Stimulated activated CD4-positive, alpha-beta T cell treated with anti-CD3 and anti-CD28 coated beads, TNF-alpha, amount 100 ng/mL, for 4 hours (primary cell): ENCODE measurements at places on chromosomes 11 and 22.
A peak's percentile ranks its signal among the peaks of the same experiment; 100 is the strongest.

DNA sequence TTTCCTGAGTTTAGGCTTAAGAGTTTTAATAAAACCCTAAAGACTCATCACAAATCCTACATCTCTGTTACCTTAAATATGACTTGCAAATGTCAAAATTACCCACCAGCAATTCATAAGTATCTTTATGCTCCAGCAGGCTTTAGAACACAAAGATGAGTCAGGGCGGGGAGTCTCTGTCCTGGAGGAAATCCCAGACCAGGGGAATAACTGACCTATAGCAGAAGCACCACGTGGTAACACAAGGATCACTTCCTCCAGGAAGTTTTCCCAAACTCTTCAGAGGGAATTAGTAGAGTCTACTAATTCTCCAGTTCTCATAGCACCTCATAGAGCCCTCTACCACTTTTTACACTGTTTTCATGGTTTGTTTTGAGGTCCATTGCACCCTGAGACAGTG lies 217.0 kb downstream of the NAV2 start:
- no peak for DNase-seq

GRCh38 chr22:24730864-24731263 lies 43.7 kb downstream of the PIWIL3 start:
- no peak for DNase-seq

DNA sequence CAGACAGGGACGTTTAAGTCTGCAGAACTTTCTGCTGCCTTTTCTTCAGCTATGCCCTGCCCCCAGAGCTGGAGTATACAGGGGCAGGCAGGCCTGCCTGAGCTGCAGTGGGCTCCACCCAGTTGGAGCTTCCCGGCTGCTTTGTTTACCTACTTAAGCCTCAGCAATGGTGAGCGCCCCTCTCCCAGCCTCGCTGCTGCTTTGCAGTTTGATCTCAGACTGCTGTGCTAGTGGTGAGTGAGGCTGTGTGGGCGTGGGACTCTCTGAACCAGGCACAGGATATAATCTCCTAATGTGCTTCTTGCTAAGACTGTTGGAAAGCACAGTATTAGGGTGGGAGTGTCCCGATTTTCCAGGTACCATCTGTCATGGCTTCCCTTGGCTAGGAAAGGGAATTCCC lies 38.5 kb downstream of the NELL1 start:
- DNase-seq, result no peak

DNA sequence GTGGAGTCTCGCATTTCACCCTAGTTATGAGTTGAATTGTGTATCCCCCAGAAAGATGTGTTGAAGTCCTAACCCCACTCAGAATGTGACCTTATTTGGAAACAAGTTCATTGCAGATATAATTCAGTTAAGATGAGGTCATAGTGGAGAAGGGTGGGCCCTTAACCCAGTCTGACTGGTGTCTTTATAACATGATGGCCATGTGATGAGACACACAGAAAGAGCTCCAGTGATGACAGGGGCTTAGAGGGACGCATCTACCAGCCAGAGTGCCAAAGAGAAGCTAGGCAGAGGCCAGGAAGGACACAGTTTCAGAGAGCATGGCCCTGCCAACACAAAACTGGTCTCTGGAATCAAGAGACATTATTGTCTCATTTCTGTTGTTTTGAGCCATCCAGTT lies 50.3 kb downstream of the LARGE1 start:
- DNase-seq, result no peak

GRCh38 chr11:126817096-126817495 lies 183.5 kb downstream of the KIRREL3 start:
- no peak for DNase-seq

GRCh38 chr11:34806875-34807274 lies 109.3 kb downstream of the APIP start:
- no peak for DNase-seq

GRCh38 chr11:117394221-117394925 lies 66.7 kb downstream of the CEP164 start:
- DNase-seq, result no peak

DNA sequence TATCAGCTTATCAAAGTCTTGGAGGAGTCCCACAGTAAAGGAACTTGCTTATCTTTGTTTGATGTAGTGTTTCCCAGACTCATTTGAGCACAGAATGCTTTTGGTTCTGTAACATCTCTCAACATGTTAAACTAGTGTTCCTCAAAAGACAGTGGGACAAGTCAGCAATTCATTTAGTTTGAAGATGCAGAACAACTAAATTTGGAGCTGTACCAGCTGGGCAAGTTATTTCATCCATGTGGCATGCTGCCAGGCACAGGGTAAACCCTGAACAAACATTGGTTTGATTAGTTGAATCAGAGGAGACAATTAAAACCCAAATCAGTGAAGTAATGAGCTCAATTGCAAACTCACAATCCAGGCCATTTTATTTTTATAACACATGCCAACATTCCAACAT lies 141.2 kb downstream of the CSNK2A3 start:
- DNase-seq, result no peak

DNA sequence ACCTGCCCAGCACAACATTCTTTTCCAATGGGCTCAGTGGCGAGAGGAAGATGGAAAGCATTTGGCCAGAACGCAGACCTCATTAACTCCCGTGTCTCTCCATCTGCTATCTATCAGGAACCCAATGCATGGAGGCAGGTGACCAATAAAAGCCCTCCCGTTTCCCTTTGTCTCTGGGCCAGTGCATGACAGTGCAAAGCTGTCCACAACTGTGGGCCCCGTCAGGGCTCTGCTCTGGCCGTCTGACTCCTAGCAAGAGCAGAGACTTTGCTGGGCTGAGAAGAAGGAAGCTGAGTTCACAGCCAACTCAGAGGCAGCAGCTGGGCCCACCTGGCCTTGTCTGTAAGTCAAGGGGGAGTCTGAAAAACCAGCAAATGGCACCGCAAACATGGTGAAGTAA lies 177.8 kb downstream of the TENM4 start:
- DNase-seq, result no peak

GRCh38 chr11:61542024-61542461 lies 33.5 kb downstream of the LRRC10B start:
- no peak for DNase-seq

GRCh38 chr11:129825380-129825779 lies 9.7 kb downstream of the TMEM45B start:
- no peak for DNase-seq

DNA sequence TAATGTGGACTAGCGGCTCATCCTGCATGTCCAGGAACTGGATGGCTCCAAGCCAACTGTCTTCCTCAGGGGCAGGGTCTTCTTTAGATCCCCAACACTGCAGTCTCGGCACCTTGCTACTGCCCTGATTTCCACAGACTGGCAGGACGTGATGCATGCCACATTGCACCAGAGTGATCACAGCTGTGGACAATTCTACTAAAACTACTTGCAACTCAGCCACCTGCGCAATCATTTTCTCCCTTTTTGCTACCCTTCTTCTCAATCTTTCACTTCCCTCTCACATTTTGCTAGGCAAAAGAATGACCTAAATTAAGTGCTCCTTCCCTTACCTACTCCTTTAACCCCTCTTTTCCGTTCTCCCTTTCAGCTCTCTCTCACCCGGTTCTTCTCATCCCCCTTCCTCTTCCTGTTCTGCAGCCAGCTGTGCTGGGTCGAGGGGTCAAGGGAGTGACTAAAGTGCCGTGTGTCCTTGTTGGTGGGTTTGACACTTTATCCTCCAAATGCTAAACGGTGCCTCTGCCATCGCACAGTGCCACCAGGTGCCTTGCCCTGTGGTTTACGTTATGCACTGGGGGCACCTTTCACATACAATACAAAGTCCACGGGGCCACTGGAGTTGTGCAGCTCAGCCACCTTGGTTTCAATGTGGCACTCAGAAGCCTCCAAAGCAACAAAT lies 11.5 kb upstream of the PEX26 start:
- no peak for DNase-seq

DNA sequence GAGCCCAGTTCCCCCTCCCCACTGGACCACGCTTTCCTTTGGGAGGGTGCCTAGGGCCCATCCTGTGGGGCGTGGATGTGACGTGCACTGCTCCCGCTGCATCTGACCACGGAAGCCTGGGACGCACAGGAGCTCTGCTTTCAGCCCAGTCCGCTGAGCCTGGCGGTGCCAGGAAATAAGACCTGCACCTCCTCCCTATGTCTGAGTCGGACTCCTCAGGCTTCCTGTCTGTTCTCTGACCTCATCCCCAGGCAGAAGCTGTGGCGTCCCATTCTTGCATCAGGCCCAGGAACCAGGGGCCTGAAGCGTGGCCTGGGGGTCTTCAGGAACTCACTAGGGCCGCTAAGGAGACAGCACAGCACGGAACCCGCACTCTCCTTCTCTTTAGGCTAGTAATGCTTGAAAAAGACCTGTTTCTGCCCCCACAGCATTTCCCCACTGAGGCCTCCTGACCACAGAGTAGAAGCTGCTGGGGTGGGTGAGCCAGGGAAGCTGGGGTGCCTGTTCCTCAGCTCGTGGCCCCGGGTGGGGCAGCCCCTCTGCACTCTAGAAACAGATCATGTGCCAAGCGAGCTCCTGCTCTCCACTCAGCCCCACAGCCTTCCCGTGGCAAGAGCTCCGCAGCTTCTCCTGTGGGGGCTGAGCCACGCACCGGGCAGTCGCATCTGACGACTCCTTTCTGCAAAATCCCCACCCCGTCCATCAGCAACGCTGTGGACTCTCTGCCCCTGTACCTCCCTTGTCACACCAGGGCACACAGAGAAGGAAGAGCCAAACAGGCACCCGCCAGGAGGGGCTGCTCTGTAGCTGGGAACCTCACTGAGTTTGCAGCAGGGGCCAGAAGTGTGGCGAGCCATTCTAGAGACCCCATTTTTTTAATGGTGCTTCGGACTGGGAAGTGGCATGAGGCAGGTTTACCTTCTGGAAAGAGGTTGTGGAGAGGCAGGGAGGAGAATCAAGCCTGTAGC lies 22.6 kb downstream of the MOV10L1 start:
- no peak for DNase-seq

- DNase-seq, result no peak
These were observed 76.0 kb downstream of the EXT2 start for GRCh38 chr11:44171518-44171917.

GRCh38 chr22:45473626-45474237 lies 29.0 kb upstream of the FBLN1 start:
- DNase-seq, result no peak

DNA sequence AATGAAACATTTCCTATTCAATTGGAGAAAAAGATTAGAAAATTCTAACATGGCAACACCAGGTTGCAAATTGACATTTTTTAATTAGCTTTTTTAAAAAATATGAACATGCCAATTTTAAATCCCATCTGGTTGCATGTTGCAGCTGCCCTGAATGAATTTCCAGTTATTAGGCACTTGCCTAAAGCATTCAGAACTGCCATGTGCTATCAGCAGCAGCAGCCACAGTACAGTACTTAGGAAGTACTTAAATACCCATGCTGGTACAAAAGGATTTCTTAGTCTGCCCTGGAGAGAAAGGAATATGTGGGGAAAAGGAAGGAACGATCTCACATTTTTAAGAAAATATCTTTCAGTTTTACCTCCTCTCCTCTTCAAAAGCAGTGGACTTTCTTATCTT lies 46.2 kb downstream of the FAM168A start:
- DNase-seq, result no peak

DNA sequence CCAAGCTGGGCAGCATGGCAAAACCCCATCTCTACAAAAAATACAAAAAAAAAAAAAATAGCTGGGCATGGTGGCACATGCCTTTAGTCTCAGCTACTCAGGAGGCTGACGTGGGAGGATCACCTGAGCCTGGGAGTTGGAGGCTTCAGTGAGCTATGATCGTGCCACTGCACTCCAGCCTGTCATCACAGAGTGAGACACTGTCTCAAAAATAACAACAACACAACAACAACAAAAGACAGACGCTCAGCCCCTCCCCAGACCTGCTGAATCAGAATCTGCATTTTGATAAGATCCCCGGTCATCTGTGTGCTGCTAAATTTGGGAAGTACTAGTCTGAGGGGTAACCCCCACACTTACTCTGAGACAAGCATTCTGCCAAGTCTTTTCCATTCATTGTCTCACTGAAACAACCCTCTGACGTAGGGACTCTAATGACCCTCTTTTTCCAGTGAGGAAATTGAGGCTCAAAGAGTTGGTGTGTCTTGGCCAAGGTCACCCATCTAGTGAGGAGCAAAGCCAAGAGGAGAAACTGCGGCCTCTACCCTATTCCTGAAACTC lies 7.5 kb downstream of the NEFH start:
- no peak for DNase-seq

GRCh38 chr11:44120169-44120568 lies 24.7 kb downstream of the EXT2 start:
- DNase-seq, result no peak

GRCh38 chr22:45064313-45065278 lies 54.8 kb upstream of the PHF21B start:
- peak; percentile 35 for DNase-seq

- no peak for DNase-seq
These were observed 5.1 kb downstream of the BID start for GRCh38 chr22:17769013-17769715.

DNA sequence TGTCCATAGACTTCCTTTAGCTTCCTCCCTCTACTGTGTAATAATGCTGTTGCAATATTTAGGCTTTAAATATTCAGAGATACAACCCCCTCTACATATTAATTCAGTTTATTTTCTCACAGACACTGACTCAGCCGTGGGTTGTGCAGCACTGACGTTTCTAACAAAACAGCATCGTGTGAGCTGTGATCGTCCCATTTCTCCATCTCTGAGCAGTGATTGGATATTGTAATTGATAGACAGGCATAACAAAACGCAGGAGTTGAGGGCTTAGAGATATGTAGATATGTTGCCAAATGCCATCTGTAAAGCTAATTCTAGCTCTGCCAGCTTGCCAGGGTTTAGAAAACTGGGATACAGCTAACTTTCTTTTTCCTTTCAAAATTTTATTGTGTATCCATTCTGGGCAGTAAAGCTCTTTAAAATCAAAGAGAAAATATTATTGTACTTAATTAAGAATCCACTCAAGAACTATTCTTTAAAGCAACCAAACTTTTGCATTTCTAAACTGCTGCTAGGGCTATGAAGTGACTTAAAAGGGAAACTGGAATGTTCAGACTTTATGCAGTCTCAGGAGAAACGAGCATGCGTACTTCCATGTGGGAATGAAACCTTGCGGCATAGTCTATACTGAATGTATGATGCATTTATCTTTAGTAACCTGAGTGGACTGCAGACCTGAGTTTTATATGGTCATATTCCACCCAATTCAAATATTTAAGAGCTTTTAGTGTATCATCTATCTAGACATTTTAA lies 22.7 kb downstream of the BTBD10 start:
- DNase-seq, result no peak

DNA sequence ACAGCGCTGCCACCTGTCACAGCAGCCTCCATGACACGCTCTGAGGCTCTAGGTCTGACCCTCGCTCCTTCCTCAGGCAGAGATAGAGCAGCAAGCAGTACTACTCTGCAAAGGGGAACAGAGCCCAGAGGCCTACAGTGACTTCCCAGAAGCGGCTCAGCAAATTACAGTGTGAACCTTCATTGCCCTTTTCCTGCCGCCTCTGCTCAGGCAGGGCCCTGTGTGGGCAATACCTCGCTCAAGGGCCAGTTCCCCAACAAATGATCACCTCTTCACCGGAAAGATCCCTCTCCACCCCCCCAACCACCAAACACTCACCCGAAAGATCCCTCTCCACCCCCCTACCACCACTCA lies 12.3 kb downstream of the KIAA0930 start:
- no peak for DNase-seq
